ENCODE measurements at places on chromosomes 1 and 21. TPM values are rescaled to one million over a fixed set of nuclear protein-coding genes. Genes with fewer than 3 reads are reported as not detected.

The FCAMR gene
- not detected for total RNA-seq

The SLC25A33 gene
- 5.9 TPM for total RNA-seq

The RASSF5 gene
- 5.5 TPM for total RNA-seq

The OR2T2 gene
- total RNA-seq: not detected

The ASPM gene
- total RNA-seq: 58.0 TPM

The ACTN2 gene
- not detected for total RNA-seq

The SLFNL1 gene
- 0.44 TPM for total RNA-seq

The SH2D2A gene
- total RNA-seq: not detected

The CLCA2 gene
- total RNA-seq: 0.44 TPM

Measured in placental pericyte (primary cell).